ENCODE measurements at places on chromosomes 6 and 20.
A peak's percentile ranks its signal among the peaks of the same experiment; 100 is the strongest.

DNA sequence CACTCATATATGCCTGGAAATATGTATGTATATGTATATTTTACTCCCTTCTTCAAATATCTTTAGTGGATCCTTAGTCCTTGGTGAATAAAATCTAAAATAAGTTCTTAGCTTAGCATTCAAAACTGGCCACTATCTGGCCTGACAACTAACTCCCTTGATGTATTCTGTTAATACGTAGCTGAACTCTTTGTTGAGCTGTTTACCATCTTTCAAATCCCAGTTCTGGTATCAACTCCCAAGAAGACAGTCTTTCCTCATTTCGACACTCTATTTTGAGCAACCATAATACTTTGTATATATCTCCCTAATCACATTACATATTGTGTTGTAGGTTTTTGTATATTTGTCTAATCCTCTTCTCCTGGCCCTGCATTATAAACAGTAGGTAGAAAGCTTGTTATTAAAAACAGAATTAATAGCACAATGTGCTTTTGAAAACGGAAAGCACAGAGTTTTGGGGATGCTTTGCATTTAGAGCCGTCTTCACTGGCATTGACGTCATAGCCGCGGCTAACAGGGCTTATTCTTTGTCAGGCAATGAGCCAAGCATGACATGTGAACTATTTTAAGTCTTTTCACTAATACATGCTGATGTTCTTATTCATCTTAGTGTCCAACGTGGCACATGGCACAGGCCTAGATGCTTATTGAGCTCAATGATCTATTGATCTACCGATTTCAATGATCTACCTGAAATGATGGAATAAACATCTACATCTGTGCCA, 47.2 kb upstream of the CCN2 start:
- DNase-seq: no peak

- no peak for DNase-seq
Observed at GRCh38 chr6:3286641-3287171, 28.0 kb downstream of the PSMG4 start.

- no peak for DNase-seq
Observed at GRCh38 chr6:114151064-114151690, 180.2 kb upstream of the HDAC2 start.

DNA sequence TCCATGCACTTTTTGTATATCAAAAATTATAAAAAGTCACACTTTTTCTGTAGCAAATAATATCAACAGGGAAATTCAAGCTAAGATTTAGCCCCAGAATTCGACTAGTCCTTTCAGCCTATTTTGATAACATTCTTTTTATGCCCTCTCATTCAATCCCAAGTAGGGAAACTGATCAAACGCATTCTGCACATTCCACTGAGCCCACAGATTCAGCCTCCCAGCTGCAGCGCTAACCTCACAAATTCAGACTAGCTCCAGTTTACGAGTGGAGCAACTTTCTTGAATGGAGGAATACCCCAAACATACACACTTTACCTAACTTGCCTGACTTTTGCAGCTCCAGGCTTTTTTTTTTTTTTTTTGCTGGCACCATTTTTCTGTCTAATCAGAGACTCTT, 70.3 kb upstream of the HEY2 start:
- DNase-seq: no peak

DNA sequence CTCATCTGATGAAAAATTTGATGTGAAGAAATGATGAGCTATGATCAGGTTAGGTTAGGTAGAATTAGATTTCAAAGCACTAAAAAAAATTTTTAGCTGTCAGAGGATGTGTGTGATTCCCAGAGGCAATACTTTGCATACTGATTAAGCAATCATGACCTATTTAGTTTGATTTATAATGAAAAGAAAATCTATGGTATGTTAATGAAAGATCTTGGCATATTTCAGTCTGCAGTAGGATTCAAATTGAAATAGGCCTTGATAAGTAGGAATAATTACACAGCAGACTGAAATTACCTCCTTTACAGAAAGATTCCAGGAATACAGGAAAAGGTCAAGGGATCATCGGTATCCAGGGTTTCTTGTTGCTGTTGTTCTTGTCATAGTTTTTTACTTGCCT, 69.3 kb downstream of the HDDC2 start:
- no peak for DNase-seq

- no peak for DNase-seq
Observed at GRCh38 chr6:144217264-144217663, 66.9 kb downstream of the STX11 start.

GRCh38 chr6:16243664-16244063, 5.3 kb downstream of the GMPR start:
- no peak for DNase-seq

DNA sequence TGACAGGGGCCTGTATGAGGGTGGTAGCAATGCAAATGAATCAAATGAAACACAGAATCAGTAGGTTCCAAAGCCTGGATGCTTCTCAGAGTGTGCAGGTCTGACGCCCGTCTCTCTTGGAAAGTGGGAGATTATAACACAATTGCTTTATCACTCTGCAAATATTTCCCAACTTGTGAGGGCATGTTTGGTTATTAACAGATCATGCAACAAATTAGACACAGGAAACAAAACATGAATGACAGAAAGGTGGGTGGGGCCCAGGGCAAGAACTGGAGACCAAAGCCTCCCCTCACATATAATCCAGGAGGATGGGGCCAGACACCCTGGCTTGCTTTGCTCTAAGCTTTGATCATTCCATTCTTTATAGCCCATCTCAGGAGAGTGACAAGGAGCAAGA, 108.6 kb upstream of the MRPS10 start:
- no peak for DNase-seq

- no peak for DNase-seq
Observed at GRCh38 chr6:51559059-51559458, 528.4 kb downstream of the PKHD1 start.

GRCh38 chr20:59406446-59406845, 106.0 kb downstream of the EDN3 start:
- DNase-seq: no peak

GRCh38 chr6:145823328-145823944, 8.8 kb upstream of the FBXO30 start:
- no peak for DNase-seq

GRCh38 chr20:35742741-35743523, 872 bp upstream of the RBM39 start:
- DNase-seq: no peak

GRCh38 chr6:161064915-161065314, 73.3 kb downstream of the MAP3K4 start:
- no peak for DNase-seq

DNA sequence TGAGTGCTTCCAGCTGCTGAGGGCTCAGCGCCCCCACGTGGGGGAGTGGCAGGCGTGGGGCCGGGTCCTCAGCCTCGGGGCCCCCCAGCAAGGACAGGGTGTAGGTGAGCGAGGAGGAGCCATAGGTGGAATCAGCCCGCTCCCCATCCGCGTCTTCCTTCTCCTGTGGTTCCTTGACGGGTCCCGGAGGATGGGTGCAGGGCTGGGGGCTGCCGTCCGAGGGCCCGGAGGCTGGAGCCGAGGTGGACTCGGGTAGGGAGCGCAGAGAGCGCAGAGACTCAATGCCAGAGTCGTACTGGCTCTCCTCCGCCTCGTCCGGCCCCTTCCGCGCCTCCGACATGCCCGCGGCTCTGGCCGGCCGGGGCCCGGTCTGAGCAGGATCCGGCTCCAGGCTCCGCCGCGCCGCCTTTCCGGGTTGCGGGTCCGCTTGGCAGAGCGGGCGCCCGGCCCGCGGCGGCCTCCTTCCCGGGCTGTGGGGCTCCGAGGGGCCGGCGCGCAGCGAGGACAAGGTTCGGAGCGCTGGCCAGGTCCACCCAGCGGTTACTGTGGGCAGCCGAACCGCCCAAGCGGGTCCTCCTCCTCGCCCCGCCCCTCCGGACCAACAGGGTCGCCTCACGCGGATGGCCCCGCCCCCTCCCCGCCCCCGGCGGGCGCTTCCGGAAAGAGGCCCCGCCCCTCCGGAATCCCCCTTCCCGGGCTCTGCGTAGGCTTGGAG, at the start of gene NFKBIE:
Gene NFKBIE (minus strand): TSS at position 545 of the 715 bp plus-strand sequence. CDS start 205 bp downstream, at position 340.
- DNase-seq: peak; percentile 92

DNA sequence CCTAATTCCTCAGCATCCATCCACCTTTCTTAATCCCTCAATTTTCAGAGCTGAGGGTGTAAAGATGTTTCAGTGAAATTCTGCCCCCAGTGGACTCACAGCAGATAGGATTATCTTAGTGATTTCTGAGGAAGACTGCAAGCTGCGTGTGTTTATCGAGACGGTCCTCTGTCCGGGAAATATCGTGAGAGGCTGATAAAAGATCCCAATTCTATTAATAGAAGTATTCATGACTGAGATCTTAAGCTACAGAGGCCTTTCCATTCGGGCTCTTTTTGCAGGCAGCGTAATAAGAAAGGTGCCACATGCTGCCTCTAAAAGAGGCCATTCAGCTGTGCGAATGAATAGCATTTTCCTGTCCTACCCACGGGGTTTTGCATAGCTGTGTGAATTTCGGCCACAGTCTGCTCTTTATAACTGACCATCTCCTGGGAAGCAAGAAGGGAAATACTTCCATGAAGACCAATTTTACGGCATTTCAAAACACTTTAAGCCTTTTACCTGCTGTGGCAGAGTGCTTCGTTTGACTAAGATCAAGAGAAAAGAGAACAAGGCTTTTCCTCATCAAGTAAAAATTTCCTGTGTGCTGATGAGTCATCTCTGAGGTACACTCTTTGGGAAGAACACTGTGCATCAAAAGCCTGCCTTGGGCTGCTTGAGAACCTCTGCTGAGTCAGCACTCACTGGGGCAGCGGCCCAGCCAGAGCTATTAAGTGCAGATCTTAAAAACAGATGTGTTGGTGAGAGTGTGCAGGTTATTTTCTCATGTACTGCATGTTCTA, 208.8 kb downstream of the ARHGAP18 start:
- no peak for DNase-seq

DNA sequence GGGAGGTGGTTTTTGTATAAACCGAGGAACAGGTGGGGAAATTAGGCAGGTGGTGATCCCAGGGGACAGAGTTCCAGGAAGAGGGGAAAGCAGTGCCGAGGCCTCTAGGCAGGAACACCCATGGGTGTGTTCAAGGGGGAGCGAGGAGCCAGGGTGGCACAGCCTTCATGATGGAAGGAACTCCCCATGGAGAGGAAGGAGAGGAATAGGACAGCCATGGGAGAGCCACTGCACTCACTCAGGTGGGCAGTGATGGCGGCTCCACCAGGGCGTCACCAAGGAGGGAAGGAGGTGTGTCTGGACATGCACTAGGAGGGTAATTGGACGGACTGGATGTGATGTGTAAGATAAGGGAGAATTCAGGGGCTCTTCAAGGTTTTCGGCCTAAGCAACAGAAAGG, 98.2 kb downstream of the THBS2 start:
- no peak for DNase-seq

DNA sequence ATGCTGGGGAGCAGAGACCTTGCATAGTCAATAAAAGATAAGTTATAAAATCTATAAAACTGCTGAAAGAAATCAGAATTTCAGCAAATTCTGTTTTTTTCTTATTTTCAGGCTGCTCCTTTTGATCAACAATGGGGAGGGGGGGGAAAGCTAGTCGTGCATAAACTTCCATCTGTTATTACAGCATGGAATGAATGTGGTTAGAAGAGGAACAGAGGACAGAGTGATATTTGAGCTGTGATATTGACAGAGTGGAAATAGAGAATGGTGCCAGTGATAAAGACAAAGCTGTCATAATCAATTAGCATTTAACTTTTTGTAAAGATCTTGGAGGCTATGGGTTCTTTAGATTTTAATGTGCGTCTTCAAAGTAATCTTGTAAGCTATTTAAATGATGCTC, 43.4 kb upstream of the QKI start:
- DNase-seq: no peak

DNA sequence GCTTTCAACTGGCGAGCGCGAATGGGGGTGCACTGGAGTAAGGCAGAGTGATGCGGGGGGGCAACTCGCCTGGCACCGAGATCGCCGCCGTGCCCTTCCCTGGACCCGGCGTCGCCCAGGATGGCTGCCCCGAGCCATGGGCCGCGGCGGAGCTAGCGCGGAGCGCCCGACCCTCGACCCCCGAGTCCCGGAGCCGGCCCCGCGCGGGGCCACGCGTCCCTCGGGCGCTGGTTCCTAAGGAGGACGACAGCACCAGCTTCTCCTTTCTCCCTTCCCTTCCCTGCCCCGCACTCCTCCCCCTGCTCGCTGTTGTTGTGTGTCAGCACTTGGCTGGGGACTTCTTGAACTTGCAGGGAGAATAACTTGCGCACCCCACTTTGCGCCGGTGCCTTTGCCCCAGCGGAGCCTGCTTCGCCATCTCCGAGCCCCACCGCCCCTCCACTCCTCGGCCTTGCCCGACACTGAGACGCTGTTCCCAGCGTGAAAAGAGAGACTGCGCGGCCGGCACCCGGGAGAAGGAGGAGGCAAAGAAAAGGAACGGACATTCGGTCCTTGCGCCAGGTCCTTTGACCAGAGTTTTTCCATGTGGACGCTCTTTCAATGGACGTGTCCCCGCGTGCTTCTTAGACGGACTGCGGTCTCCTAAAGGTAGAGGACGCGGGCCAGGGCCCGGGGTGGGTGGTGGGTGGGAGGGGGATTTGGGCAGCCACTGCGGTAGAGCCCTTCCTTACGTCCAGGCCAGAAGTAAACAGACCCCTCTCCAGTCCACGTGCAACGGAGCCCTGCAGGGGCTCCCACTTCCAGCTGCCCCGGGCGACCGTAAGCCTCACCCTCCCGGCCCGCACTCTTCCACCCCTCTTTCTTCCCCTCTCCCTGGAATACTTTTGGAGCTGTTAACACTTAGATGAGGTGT, 998 bp downstream of the BMP2 start:
- DNase-seq: no peak

DNA sequence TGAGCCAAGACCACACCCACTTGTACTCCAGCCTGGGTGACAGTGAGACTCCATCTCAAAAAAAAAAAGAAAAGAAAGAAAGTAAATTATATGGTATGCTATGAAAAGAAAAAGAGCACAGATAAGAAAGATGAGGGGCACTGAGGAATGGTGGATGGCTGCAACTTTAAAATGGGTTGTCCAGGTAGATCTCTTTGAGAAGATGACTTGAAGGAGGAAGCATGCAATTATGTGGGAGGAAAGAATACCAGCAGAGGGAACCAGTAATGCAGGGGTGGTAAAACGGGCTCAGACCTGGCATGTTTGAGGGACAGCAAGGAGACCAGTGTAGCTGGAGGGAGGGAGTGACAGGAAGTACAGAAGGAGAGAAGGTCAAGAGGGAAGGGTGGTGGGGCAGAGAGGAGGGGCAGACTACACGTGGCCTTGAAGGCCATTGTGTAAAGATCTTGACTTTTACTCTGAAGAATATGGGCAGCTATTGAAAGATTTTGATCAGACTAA, 22.3 kb downstream of the LINC00237 start:
- DNase-seq: no peak

DNA sequence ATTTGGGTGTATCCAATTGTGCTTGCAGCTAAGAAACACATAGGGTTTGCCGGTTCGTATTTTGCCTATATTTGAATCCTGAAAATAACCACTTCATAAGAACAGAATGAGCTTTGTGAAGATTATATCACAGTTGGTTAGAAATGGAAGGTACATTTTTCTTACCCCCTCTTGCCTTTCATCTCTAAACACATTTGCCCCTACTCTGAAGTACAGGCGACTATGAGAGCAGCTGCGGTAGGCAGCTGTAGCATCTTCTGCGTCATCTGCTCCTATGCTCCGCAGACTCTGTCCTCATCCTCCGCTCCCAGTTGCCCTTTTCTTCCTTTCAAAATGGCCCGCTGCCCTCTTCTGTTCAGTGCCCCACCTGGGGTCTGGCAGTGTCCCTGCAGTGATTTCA, 47.6 kb upstream of the REV3L start:
- DNase-seq: no peak

Measured in activated CD4-positive, alpha-beta T cell treated with anti-CD3 and anti-CD28 coated beads, Interleukin-2, amount 50 U/mL, for 4 hours (primary cell).